ENCODE measurements at places on chromosomes 6 and 20.

GRCh38 chr6:142764311-142764710, 180.7 kb downstream of the HIVEP2 start:
- DNase-seq, result no peak

DNA sequence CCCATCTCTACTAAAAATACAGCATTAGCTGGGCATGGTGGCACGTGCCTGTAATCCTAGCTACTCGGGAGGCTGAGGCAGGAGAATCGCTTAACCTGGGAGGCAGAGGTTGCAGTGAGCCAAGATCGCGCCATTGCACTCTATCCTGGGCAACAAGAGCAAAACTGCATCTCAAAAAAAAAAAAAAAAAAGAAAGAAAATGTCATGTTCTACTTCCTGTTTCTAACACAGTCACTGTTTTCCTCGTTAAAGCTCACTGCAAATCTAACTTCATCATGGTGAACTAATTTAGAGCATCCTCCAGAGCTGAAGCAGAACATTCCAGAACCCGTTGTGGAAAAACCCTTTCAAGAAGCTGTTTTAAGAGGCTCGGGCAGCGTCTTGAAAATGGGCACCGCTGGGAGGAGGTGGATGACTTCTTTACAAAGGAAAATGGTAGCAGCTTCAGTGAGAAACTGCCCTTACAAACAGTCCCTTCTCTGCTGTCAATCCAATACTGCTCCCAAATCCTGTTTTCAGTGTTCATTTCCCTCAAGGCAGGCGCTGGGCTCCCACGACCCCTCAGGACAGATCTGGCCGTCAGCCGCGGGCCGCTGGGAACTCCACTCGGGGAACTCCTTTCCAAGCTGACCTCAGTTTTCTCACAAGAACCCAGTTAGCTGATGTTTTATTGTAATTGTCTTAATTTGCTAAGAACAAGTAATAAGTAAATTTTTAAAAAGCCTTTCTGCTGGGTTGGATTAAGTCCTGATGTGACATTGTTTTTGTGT, 12.5 kb downstream of the CTSZ start:
- DNase-seq, result no peak

DNA sequence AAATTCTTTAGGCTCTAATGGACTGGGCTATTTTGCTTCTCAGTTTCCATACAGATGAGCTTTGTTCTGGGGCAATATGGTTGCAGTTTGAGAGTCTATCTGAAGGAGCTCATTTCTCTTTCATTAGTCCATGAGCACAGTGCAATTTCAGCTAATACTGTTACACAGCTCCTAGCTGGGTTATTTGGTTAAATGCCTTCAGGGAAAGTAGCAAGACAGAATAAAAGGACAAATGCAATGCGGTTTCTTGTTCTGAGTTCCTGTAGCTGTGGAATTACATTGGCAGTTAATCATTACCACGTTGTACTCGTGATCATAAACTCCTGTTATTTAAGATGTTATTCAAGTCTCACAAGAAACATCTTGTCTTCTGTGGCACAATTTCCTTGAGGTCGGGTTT, 127.7 kb downstream of the BFSP1 start:
- DNase-seq, result no peak

- peak; percentile 47 for DNase-seq
These were observed 37.4 kb downstream of the TOMM6 start for GRCh38 chr6:41824571-41825569.

GRCh38 chr20:56916345-56916622, 287.2 kb downstream of the TFAP2C start:
- DNase-seq, result no peak

DNA sequence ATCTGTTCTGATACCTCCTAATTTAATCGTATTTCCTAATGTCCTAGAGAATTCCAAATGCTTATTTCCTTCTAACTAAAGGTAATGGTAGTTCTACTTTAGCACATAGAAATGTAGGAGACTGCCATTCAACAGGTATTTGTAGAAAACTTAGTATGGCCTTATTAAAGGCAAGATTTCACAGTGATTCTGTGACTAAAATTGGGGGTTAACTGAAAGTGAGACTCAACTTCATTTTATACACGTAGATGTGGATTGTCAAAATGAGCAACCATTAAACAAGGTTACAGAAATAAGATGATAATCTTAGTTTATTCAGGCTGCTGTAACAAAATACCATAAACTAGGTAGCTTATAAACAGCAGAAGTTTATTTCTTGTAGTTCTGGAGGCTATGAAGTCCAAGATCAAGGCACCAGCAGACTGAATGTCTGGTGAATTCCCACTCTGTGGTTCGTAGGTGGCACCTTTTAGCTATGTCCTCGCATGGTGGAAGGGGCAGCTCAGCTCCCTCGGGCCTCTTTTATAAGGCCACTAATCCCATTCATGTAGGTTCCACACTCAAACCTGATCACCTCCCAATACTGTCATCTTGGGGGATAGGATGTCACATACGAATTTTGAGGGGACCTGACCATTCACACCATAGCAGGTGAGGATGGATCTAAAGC, 38.7 kb downstream of the TAB2 start:
- DNase-seq, result no peak

DNA sequence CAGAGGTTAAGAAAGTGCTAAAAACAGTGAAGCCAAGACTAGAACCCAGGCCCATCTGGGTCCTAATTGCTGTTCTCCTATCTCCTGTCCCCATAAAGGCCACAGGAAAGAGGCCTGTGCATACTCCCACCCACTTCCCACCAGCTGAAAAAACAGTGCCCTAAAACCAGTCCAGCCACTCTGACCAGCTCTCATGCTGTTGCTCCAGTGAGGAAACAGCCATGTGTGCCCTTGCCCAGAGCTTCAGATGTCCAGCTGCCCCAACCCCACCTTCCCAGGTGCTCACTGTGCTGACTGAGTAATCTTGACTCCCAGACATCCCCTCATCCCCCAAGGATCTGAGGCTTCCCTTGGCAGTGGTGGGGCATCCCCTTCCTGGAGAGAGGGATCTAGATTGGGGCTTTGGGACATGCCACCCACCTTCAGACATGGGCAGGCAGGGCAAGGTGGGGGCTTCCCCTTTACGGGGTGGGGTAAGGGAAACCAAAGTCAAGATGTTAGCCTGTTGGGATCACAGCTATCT, 28.7 kb downstream of the KCNK5 start:
- DNase-seq, result no peak

All from amniotic epithelial cell (primary cell).